HCT116 (cell line): ENCODE measurements at places on chromosomes 12 and 14. TPM values are rescaled to one million over a fixed set of nuclear protein-coding genes. Genes with fewer than 3 reads are reported as not detected.

DNA sequence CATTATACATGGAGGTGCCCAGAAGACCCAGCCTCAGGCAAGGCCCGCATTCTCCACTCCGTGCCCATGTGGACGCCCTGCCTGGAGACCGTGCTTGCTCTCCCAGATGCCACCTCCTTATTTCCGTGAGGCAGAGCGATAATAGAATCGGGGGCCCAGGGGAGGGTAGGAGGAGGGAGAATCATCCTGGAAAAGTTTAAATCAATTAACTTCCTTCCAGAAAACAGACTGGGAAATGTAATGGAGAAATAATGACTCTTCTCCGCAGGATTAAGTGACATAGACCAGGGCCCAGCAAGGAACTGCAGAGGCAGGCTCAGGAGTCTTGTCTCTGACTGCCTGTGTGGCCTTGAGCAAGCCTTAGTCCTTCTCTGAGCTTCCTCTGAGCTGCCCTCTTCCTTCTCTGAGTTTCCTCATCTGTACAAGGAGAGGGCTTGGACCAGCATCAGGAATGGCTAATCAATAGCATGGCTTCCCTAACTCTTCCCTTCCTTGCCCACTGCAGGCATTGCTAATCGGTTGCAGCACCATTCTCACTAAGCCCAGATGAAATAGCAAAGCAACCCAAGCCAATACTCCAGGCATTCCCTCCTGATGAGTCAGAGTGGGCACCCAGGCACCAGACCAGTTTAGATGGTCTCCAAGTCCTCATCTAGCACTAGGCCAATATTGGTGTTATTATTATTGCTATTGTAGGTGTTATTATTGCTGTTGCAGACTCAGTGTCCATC is 11.3 kb upstream of the FAM222A start:
- no peak for DNase-seq

GRCh38 chr12:111767362-111768158 is 827 bp downstream of the ALDH2 start:
- DNase-seq = peak; percentile 12

- no peak for DNase-seq
Measured at GRCh38 chr12:94575024-94575423, 75.3 kb downstream of the TMCC3 start.

- no peak for DNase-seq
Measured at GRCh38 chr12:94590428-94590827, 59.9 kb downstream of the TMCC3 start.

GRCh38 chr14:20934148-20934762 is 21.0 kb upstream of the RNASE2 start:
- DNase-seq = peak; percentile 62

DNA sequence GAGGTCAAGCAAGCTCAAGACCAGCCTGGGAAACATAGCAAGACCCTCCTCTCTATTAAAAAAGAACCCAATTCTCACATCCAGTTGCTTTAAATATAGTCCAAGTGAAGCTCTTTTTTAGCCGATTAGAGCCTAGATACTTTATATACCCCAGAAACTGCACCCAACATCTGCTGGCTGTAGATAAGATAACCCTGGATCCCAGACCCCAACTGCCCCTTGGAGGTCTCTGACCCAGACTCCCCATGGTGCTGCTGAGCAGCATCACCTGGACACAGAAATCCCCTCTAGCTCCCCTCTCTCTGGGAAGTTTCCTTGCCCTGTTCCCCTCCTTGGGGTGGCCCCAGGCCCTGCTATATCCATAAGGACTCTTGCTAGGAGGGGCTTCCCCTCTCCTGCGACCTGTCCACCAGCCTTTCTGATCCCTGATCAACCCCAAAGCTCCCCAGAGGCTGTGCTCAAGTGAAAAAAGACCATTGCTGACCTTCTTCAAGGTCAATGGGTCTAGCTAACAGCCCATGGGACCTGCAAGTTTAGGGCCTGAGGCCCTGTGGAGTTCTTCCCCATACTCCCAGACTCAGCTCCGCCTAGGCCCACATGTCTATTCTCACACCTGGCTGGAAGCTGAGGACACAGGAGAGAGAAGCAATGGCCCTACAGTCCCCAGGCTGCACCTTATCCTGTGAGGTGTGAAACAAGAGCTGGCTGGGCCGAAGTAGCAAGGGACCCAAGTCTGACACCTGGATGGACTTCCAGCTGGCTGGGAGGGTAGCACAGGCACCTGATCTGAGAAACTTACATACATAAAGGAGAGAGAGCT is 56.2 kb downstream of the ARL6IP4 start:
- no peak for DNase-seq

GRCh38 chr12:16189849-16190248 is 87.6 kb downstream of the SLC15A5 start:
- DNase-seq = no peak

GRCh38 chr12:2323532-2324255 is 270.9 kb downstream of the CACNA1C start:
- DNase-seq = no peak

DNA sequence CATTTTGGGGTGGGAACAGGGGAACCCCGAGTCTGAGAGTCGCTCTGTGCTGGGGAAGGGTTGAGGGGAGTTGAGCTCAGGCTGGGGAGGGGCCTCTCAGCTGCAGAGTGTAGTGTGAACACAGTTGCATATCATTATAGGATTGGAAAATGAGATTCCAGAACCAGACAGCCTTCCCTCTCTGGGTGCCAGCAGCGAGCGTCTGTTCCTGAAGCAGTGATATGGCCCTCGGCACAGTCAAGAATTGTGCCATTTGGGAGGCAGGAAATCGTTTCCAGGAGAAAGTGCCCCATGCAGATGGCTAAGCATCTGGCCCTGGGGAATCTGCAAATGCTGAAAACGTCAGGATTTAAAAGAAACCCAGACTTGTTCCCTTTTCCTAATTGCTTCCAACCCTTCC is 70.4 kb upstream of the SFSWAP start:
- no peak for DNase-seq

DNA sequence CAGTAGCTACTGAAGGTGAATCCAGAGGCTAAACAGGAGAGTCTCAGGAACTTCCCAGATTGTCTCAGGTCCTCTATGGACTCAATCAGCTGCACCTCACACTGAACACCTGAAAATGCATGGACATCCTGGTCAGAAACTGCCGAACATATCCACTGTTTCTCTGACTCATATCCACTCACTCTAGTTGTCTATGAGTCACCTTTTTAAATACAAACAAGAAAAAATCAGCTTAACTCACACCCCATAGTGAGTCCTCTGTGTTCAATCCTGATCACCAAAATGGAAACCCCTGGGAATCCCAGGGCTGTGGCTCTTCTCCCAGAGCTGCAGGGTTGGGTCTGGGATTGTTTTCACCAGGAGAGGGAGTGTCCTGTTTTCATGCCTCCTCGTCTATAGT is 556.7 kb downstream of the TMEM121 start:
- DNase-seq = no peak

DNA sequence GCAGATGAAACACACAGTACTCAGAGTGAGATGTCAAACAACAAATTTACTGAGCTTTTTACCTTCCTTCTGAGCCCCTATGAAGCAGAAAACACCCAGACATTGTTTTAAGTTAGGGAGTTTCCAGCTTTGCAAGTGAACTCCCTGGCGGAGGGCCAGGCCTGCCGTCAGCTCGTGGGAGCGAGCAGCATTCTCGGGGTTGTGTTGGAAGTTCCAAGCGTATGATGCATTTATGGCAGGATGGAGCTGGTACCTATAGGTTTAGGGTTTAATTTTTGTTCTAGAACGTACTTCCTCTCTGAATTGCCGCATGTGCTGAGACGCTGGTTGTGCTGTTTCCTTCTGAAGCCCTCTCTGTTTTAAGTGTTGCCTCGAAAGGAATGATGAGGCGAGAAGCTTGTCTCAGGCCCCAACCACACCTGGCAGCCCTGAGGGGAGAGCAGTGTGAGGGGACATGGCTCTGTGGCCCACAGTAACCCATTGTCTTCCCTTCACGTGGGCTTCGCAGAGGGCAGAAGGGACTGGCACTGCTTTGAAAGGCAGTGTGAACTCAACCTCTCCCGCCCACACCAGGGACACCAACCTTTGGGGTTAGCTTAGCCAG is 76.6 kb downstream of the SSPN start:
- no peak for DNase-seq

DNA sequence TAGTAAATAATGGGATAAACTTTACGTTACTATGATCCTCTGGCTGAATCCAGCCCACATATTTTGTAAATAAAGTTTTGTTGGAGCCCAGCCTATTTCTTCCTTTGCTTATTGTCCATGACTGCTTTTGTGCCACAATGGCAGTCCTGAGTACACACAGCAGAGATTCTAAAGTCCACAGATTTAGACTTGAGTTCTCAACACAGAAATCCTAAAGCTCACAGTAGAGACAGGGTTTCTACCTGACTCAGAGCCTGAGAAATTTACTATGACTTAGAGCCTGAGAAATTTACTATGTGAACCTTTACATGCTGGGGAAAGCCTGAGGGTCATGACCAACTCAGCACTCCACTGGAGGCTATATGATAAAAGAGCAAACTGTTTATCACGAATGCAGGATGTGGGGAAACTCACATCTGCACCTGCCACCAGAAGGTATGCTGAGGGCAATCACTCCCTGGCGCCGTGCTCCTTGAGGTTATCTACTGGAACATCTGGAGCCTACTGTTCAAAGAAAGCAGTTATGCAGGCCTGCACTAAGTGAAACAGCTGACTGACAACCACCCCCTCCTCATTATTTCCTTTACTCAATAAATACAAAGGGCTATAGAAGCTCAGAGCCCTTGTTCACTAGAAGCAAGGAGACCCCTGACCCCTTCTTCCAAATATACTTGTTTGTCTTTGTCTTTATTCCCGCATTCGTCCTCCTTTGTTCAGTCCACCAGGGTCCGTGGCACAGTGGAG is 52.6 kb upstream of the BICD1 start:
- no peak for DNase-seq

- no peak for DNase-seq
Measured at GRCh38 chr14:63938198-63939005, 85.6 kb downstream of the SYNE2 start.

- DNase-seq = no peak
Measured at GRCh38 chr12:94813314-94813713, 163.0 kb upstream of the TMCC3 start.

DNA sequence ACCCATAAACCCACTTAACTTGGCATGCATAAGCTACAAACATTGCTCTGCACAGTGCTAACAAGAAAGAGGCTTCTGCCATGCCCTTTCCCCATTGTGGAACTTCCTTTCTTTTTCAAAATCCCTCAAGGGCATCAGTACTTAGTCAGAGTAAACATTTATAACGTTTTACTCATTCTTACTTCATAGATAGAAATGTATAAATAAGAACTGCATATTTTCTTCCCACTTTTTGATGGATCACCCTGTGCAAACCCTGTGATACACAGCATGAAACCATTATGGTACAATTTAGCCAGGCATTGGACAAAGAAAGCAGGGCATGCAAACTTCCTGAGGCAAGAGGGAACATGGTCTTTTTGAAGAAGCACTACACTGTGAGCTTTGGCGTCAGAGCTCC is 113.8 kb upstream of the FOXG1 start:
- no peak for DNase-seq

GRCh38 chr14:90460136-90460535 is 63.3 kb downstream of the CALM1 start:
- no peak for DNase-seq

- DNase-seq = no peak
Measured at GRCh38 chr12:98509063-98509462, 6.3 kb upstream of the TMPO start.

DNA sequence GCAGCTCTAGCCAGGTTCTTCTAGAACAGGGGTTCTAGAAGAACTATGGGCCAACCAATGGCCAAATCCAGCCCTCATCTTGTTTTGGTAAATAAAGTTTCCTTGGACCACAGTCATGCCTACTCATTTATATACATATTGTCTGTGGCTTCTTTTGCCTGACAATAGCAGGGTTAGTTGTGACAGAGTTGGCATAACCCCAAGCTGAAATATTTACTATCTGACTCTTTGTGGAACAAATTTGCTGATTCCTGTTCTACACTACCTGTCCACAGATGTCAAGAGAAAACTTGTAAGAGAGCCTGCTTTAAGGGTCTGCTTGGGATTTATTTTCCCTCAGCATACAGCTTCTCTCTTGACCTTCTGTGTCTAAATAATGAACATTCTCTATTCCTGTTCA is 289.0 kb downstream of the KSR2 start:
- no peak for DNase-seq

DNA sequence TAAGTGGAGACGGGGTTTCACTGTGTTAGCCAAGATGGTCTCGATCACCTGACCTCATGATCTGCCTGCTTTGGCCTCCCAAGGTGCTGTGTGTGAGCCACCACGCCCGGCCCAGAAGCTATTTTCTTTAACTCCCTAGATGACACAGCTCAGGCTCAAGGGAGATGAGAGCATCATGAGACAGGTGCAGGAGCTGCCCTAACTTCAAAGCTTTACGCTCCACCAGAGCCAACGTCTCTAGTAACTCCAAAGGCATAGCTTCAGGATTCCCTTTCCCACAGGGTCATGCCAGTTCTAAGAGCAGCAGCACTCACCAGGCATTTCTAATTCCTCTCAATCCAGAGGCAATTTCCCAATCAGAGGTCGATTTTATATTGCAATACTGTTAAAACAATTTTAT is 21.0 kb downstream of the NDUFA12 start:
- no peak for DNase-seq

DNA sequence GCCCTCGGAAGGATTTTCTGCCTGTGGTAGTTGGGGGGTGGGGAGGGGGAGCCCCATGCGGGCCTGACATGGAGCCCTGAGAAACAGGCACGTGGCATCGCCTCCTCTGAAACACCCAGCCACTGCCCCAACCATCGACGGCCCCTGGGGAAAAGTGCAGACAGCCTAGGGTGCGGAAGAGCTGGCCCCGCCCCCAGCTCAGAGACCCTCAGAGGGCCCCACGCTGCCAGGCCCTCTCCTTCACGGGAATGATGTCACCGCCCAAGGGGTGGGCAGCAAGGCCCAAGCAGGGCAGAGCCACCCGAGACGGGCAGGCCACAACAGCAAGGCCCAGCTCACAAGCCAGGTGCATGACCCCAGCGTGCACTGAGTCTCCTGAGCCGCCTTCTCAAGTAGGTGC is 26.2 kb downstream of the BEGAIN start:
- DNase-seq = no peak

DNA sequence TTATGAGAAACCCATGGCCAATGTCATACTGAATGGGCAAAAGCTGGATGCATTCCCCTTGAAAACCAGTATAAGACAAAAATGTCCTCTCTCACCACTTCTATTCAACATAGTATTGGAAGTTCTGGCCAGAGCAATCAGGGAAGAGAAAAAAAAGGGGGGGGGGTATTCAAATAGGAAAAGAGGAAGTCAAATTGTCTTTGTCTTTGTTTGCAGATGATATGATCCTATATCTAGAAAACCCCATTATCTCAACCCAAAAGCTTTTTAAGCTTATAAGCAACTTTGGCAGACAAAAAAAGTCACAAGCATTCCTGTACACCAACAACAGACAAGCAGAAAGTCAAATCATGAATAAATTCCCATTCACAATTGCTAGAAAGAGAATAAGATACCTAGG is 19.5 kb downstream of the GLIPR1L1 start:
- DNase-seq = no peak

The C12orf56 gene
- not detected for total RNA-seq

The YLPM1 gene
- 55.1 TPM for total RNA-seq

The VWF gene
- 0.57 TPM for total RNA-seq

The C3AR1 gene
- not detected for total RNA-seq

The RNFT2 gene
- total RNA-seq = 34.9 TPM

The NOP9 gene
- total RNA-seq = 39.4 TPM

The NTF3 gene
- not detected for total RNA-seq

The MRPL42 gene
- 120 TPM for total RNA-seq

The HOXC12 gene
- total RNA-seq = not detected

The RIN3 gene
- total RNA-seq = 22.2 TPM

The CCDC177 gene
- not detected for total RNA-seq

The CPNE8 gene
- 14.2 TPM for total RNA-seq
